ENCODE measurements at places on chromosomes 13 and 19.

- DNase-seq, result no peak
Observed at GRCh38 chr13:39913928-39914327, 258.5 kb downstream of the COG6 start.

DNA sequence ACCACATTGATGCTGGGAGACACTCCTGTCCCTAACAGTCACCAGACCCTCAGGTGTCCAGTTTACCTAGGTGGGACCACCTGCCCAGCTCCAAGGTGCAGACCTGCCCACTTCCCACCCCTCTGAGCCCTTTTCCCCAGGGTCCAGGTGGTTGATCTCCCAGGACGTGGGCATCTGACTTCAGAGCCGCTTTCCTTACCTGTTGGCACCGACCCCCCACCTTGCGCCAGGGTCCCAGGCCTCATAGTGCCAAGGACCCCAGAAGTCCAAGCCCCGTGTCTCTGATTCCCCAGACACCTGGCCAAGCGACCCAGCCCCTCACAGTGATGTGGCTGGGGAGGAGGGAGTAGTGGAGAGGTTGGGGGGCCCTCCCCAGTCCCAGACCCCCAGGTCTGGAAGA is 9.6 kb upstream of the BBC3 start:
- DNase-seq, result no peak

- DNase-seq, result no peak
Observed at GRCh38 chr13:29681864-29682263, 86.4 kb upstream of the SLC7A1 start.

DNA sequence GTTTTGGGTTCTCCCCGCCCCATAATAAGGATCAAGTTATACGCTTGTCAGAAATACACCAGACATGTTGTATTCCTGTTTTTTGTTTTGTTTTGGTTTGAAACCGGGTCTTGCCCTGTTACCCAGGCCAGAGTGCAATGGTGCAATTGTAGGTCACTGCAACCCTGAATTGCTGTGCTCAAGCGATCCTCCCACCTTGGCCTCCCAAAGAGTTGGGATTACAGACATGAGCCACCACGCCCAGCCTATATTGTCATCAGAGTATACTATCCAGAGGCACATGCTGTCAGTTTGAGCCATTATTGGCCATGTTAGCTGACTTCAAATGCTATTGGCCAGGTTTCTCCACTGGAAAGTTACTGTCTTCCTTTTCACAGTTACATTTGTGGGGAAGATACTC is 9.8 kb downstream of the SAFB start:
- DNase-seq, result no peak

- DNase-seq, result no peak
Observed at GRCh38 chr19:6820237-6820636, 47.7 kb downstream of the VAV1 start.

DNA sequence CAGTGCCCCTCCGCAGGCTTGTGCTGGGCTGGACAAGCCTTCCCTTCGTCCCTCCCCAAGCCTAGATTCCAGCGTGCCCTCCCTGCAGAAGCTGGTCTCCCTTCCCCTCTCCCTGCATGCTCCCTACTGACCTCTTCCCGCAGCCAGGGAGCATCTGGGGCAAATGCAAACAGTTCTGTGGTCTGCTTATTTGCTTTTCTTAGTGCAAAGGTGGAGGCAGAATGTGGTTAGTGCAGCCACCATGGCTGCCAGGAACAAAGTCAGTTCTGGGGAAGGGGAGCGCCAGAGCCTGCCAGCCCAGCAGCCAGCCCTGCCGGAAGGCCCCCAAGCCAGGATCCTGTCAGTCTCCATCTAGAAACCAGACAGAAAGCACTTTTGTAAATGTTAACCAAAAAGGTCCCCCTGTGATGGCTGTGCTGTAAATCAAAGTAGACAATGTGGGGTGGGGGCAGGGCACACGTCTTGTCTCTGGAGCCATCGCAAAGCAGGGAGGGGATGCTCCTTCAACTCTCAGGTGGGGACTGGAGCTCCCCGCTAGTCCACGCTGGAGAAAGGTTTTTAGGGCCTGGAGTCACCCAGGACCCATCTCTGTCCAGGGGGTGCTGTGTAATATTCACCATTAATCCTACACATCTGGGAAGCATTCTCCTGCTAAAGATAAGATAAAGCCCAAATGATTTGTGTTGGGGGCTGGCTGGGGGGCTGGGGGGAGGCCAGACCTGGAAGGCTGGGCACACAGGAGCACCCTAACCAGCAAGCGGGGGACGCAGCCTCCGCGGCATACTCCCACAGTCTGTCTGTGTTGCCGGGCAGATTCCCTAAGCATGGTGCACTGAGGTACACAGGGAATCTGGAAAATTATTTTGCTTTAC is 30.9 kb downstream of the SERP2 start:
- DNase-seq, result no peak

- DNase-seq, result no peak
Observed at GRCh38 chr19:1483131-1483978, 4.3 kb upstream of the C19orf25 start.

DNA sequence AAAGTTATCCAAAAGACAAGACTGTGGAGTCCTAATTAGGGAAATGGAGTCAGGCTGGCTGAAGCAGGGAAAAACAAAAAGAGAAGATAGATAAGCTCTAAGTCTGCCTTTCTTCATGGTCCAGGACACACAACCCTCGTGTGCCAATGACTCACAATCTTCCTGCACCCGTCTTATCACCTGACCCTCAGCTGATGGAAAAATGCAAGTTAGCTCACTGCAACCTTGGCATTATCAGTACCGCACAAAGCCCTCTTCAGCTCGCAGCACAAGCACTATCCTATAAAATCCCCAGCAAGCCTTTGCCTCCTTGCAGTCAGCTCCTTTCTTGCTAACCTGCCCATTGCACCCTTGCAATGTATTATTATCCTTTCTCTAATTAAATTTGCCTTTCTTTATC is 4.3 kb downstream of the OR7A5 start:
- no peak for DNase-seq

DNA sequence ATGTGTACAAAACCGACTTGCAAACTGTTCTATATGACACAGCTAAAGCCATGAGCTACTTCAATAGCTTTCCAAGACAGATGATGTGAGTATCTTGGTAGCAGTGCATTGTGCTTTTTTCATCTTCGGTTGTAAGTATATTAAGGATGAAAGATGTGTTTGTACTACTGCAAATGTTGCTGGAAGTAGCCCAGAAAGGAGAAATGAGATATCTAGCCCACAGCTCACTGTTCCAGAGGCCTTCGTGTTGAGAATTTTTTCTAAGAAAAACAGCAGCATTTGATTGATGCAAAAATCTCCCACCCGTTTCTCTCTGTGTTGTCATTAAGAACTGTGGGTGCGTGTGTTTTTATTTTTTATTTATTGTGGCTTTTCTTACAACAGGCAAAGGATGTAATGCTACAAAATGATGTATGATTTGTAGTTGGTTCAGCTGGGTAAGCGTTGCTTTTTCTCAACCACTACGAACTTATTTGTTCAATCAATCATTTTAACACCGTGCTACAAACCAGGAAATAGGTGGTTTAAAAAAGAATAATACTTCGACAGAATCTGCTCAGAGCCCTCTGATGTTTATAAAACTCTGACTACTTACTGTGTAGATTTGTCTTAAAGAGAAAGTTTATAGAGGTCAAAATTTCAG is 41.6 kb upstream of the RFC3 start:
- no peak for DNase-seq

DNA sequence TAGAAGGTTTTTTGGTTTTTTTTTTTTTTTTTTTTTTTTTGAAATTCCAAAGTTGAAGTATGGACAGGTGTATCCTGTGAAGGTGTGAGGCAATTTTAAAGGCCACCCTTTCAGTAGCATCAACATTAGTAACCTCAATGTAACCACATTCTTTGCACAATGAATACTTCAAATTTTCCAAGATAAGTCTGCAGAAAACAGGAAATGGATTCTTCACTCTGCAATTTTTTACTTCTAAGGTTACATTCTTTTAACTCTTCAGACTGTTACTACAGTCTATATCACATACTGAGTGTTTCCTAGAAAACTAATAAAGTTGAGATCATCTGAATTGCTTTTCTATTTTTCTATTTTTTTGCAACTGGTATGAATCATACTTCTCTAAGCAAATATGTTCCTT is 569.0 kb upstream of the GPC6 start:
- DNase-seq, result no peak

GRCh38 chr19:17025991-17026658 is 485 bp downstream of the CPAMD8 start:
- no peak for DNase-seq

- no peak for DNase-seq
Observed at GRCh38 chr19:3107658-3108057, 13.5 kb downstream of the GNA11 start.

DNA sequence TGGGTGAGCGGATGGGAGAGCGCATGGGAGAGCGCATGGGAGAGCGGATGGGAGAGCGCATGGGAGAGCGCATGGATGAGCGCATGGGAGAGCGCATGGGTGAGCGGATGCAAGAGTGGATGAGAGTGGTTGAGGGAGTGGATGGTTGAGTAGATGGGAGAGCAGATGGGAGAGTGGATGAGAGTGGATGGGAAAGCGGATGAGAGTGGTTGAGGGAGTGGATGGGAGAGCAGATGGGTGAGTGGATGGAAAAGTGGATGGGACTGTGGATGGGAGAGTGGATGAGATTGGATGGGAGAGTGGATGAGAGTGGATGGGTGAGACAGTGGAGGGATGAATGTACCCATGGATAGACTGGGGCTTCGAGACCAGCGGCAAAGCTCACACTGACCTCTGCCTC is 8.6 kb upstream of the TEKTIP1 start:
- DNase-seq, result no peak

DNA sequence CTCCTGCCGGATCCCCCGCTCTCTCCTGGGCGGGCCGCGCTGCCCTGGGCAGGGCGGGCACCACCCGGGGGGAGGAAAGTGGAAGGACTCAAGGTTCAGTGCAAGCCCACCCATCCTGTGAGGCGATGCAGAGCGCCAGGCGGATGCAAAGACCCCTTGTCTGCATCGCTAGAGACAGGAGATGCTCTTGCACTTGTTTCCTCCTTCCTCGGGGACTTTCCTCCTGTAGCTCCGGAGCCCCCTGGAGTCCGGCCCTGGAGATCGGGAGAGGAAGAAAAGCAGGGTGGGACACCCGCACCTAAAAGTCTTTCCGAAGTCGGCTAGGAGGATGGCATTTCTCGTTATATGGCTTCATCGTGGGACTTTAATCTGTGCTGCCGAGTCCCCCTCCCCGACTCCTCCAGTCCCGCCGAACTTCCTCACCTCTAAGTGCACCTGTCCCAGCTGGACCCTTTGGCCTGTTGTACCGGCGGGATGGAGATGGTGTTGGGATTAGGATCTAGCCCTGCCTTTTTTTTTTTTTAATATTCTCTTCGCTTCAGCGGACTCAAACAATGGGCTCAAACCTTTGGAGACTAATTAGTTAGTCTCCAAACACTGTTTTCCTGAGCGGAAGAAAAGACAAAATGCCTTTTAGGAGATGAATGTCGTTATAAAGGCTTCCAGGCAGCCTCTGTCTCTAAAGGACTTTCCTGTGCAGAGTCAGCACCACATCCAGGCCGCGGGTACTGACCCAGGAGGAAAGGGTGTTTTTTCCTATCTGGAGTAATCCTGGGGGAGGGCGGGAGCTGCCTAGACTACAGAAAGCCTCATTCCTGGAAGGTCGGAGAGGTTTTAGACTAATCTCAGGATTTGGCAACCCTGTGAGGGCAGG is 725 bp downstream of the FAM124A start:
- peak; percentile 1 for DNase-seq

DNA sequence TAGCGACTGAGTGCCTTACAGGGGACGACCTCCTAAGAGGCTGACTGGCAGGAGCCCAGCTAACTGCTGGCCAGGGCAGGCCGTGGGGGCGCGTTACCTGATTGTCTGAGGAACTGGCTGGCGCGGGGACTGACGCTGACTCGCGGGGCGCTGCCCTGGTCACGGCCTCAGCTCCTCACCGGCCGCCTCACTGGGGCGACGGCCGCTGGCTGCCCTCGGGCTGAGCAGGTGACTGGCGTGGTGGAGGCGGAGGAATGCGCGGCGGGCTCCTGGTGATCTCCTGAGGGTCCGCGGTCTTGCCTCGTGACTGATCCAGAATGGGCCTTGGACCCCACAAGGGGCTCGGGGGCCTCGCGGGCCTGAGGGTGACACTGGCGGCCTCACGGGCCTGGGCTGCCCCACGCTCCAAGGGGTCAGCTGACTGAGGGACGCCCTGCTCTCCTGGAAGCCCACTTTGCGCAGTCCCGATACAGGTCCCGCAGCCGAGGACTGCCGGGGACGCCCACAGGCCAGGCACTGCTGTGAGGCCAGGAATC is 39.3 kb downstream of the SIGLEC7 start:
- no peak for DNase-seq

DNA sequence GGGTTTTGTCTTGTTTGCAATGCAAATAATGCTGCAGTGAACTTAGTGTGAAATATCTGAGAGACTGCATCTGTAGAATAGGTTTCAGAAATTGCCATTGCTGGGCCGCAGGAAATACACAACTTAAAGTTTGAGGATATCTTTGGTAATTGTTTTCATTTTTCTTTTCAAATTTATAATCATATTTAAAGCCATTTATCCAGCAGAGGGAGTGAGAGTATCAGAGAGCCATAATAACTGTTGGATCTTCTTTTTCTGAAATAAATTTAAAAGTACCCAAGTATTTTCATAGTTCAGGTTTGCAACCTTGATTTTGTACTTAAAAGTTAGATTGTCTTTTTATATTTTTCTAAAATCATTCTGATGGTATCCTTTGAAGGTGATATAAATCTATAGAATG is 99.4 kb downstream of the ZMYM2 start:
- no peak for DNase-seq

GRCh38 chr19:10222201-10222890 is 8.8 kb downstream of the S1PR2 start:
- no peak for DNase-seq

- DNase-seq, result no peak
Observed at GRCh38 chr19:53538378-53539109, 599 bp downstream of the ZNF331 start.

- no peak for DNase-seq
Observed at GRCh38 chr19:9362905-9363304, at the start of gene ZNF177. TSS of gene ZNF177 (plus strand) at chr19:9363013. CDS start at chr19:9378312, 15,299 bp downstream.

GRCh38 chr19:39328046-39328705 is 7.5 kb upstream of the LRFN1 start:
- peak; percentile 75 for DNase-seq

DNA sequence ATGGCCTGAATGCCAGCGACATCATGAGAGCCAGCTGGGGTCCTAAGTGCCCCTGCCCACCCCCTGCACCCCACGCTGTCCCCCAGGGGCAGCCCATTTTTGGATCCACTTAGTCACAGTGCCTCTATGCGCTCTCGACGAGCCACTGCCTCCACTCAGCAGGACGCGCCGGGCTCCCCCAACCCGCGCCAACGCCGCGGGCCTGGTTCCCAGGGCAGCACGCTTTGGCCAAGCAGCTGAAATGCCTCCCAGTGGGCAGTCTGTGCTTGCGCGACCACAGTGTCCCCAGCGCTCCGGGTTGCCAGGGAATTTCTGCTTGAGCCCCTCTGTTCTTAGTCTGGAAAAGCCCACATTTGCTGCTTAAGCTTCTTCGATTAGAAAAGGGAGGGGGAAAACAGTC is 39.4 kb downstream of the TMED1 start:
- no peak for DNase-seq

- DNase-seq, result no peak
Observed at GRCh38 chr19:12873891-12874745, 7.1 kb downstream of the DNASE2 start.

GRCh38 chr19:41939861-41940730 is 11.8 kb upstream of the ERFL start:
- DNase-seq, result peak; percentile 75
